ENCODE measurements at places on chromosomes 3 and 15.

- no peak for DNase-seq
Observed at GRCh38 chr3:34012102-34012461, 213.7 kb downstream of the PDCD6IP start.

DNA sequence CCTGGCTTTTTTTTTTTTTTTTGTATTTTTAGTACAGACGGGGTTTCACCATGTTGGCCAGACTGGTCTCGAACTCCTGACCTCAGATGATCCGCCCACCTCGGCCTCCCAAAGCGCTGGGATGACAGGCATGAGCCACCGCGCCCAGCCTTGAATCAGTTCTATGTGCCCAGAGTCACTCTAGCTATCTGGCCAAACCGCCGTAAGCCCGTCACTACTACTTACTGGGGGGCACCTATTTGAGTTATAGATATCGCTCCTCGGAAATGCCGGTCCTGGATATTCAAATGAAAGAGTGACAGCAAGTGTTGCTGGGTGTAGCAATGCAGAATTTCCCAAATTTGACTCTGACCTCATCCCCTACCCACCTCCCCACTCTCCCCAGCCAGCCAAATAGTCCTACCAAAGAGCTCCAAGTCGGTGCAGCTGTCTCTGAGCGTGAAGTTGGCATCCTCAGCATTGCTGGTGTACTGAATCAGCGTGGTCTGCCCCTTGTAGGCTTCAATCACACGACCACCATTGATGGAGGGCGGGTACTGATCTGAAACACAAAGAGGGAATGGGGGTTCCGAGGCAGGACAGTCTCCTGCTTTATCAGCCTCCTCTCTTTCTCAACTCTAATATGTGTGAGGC, 38.1 kb downstream of the MUC20 start:
- DNase-seq = no peak

- no peak for DNase-seq
Observed at GRCh38 chr3:425079-425478, 228.5 kb downstream of the CHL1 start.

DNA sequence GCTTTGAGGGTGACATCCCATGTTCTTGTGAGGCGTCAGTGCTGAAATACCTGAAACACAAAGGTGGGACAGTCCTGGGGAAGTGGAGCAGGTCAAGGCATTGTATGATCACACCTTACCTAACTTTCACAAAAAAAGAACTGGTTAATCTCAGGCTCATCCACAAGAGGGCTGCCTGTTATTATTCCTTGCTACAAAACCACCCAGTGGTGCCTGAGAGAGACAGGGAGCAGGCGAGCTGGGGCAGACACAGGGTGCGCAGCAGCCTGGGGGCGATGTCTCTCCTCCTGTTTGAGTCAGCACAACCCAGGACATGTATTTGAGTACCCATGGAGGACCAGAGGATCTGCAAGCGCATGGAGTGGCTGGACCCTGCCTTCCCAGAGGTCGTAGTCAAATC, 316.8 kb upstream of the ATP10A start:
- DNase-seq = no peak
